ENCODE measurements at places on chromosomes 16 and 17. TPM values are rescaled to one million over a fixed set of nuclear protein-coding genes. Genes with fewer than 3 reads are reported as not detected.

GRCh38 chr17:49580055-49580721 lies 4.5 kb downstream of the NXPH3 start:
- H3K36me3 ChIP-seq = no peaks in the 10 kb centered on the region
- H3K27ac ChIP-seq = no peak overlapping the region
- H3K4me3 ChIP-seq = no peak overlapping the region
- H3K4me1 ChIP-seq = peaks cover 4% of the 10 kb centered on the region
- peaks cover 15% of the 10 kb centered on the region for H3K27me3 ChIP-seq

DNA sequence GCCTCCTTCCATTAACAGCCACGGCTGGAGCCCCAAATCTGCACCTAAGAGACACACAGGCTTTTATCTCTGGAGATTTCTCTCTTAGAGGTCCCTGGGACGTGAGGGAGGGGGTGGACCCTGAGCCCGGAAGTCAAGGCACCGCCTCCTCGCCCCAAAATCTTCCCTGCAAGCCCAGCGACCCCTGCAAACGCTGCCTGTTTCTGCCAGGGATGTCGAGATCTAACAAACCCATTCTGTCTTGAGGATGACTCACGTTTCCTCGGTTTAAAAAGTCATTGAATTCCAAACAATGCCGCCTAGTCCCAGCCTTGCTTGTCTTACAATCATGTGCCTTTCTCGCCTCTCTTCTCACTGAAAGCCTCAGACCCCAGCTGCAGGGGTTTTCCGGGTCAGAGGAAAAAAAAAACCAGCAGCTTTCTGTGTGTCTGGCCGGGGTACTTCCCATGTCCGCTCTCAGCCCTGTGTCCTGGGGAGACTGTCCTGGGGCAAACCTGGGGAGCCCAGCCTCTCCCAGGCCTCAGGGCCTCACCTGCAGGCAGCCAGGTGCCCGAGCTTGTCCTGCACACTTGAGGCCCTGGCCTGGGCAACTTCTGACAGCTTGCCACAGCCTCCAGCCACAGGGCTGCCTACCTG lies 15.4 kb downstream of the ARL2BP start:
- no peak overlapping the region for H3K4me3 ChIP-seq
- DNase-seq = peak; percentile 51
- peaks cover 17% of the 10 kb centered on the region for H3K4me1 ChIP-seq
- no peaks in the 10 kb centered on the region for H3K27me3 ChIP-seq

CASKIN1 gene
- total RNA-seq = 0.10 TPM

- no peaks in the 10 kb centered on the region for H3K4me1 ChIP-seq
- no peaks in the 10 kb centered on the region for H3K27me3 ChIP-seq
- no peak overlapping the region for H3K27ac ChIP-seq
- DNase-seq = no peak
These were observed 69.4 kb upstream of the SMIM36 start for GRCh38 chr17:55580596-55581133.

IGF2BP1 gene
- not detected for total RNA-seq

- no peaks in the 10 kb centered on the region for H3K27me3 ChIP-seq
- H3K27ac ChIP-seq = no peak overlapping the region
- no peaks in the 10 kb centered on the region for H3K4me1 ChIP-seq
- H3K4me3 ChIP-seq = no peak overlapping the region
- no peak for DNase-seq
These were observed 54.3 kb downstream of the MYH13 start for GRCh38 chr17:10318535-10318934.

DNA sequence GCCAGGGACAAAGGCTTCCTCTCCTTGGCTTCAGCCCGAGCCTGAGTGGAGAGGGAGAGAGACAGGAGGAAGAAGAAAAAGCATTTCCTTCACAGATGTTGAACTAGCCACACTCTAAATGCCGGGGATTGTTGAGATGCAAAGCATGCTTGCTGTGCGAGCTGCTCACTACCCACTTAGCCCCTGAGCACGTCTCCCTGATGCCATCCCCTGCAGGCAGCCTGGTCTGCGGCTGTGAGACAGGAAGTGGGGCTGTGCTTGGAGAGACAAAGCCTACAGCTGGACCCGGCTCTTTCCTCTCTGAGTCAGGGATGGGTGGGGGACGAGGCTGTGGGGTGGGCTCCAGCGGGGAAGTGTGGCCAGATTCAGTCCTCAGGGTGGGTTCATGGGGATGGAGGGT lies 13.7 kb downstream of the WNT9B start:
- H3K4me1 ChIP-seq = no peaks in the 10 kb centered on the region
- no peaks in the 10 kb centered on the region for H3K36me3 ChIP-seq
- no peaks in the 10 kb centered on the region for H3K27me3 ChIP-seq
- H3K4me3 ChIP-seq = no peak overlapping the region

DNA sequence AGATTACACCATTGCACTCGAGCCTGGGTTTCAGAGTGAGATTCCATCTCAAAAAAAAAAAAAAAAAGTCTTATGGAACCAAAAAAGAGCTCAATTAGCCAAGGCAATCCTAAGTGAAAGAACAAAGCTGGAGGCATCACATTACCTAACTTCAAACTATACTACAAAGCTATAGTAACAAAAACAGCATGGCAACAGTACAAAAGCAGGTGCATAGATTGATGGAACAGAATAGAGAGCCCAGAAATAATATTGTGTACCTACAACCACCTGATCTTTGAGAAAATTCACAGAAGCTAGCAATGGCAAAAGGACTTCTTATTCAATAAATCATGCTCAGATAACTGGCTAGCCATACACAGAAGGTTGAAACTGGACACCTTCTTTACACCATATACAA lies 24.7 kb upstream of the CCL2 start:
- no peak for DNase-seq
- no peak overlapping the region for H3K27ac ChIP-seq
- no peaks in the 10 kb centered on the region for H3K27me3 ChIP-seq
- no peaks in the 10 kb centered on the region for H3K36me3 ChIP-seq
- no peak overlapping the region for H3K4me3 ChIP-seq

GRCh38 chr17:80738020-80738808 lies 193.6 kb downstream of the RPTOR start:
- no peaks in the 10 kb centered on the region for H3K36me3 ChIP-seq
- H3K4me3 ChIP-seq = no peak overlapping the region
- H3K27me3 ChIP-seq = no peaks in the 10 kb centered on the region

GRCh38 chr16:4505356-4506147 lies 29.4 kb downstream of the HMOX2 start:
- peak; percentile 91 for DNase-seq
- peak overlapping the region; percentile 93 for H3K27ac ChIP-seq

- H3K27me3 ChIP-seq = no peaks in the 10 kb centered on the region
- H3K4me3 ChIP-seq = no peak overlapping the region
- DNase-seq = no peak
- H3K36me3 ChIP-seq = no peaks in the 10 kb centered on the region
- no peak overlapping the region for H3K27ac ChIP-seq
These were observed 57.6 kb downstream of the CDRT4 start for GRCh38 chr17:15409721-15410250.

DNA sequence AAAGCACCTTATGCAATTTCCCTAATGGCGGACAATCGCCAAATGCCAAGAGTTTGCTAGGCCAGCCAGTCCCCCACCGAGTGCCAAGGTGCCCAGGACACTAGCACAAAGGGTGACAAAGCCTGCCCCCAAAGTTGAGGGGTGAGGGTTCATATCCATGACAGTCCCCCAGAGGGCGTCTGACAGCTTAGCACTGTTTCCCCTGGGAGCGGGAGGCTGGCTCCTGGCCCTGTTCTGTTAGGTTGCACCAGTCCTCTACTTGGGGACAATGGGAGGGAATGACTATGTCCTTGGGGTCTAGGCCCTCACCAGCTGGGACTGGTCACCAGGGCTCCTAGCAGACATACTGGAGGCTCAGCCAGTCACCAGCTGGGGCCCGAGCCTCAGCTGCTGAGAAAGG lies 66.9 kb downstream of the MYO18A start:
- peaks cover 6% of the 10 kb centered on the region for H3K36me3 ChIP-seq
- no peak overlapping the region for H3K4me3 ChIP-seq
- no peak overlapping the region for H3K27ac ChIP-seq
- no peaks in the 10 kb centered on the region for H3K4me1 ChIP-seq
- no peak for DNase-seq

DNA sequence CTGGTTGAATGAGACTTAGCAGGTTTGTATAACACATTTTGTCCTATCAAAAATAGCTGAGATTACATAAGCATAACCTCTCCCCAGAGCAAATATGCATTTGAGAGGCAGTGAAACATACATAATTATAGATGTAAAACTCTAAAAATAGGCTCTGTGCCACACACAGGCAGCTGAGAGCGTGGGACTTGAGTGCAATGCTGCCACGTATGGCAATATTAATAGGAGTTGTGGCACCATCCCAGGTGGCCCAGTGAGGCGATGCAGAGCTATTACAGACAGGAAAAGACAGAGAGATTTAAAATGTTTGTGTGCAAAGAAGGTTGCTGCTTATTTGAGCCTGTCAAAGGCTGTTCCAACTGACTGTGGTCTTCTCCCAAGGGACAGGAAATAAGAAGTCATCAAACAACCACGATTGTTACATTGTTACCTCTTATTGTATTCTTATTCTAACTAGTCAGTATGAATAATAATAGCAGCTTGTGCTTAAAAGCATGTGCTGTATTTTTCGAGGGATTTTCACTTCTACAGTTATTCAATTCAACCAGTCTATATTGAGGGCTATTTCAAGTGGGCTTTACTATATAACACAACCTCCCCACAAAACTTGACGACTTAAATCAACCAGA lies 116.5 kb downstream of the SALL1 start:
- no peak for DNase-seq
- no peaks in the 10 kb centered on the region for H3K4me1 ChIP-seq
- H3K27ac ChIP-seq = no peak overlapping the region
- no peaks in the 10 kb centered on the region for H3K36me3 ChIP-seq
- no peaks in the 10 kb centered on the region for H3K27me3 ChIP-seq
- no peak overlapping the region for H3K4me3 ChIP-seq

MAF gene
- 6.4 TPM for total RNA-seq

XAF1 gene
- total RNA-seq = 36.3 TPM

DNA sequence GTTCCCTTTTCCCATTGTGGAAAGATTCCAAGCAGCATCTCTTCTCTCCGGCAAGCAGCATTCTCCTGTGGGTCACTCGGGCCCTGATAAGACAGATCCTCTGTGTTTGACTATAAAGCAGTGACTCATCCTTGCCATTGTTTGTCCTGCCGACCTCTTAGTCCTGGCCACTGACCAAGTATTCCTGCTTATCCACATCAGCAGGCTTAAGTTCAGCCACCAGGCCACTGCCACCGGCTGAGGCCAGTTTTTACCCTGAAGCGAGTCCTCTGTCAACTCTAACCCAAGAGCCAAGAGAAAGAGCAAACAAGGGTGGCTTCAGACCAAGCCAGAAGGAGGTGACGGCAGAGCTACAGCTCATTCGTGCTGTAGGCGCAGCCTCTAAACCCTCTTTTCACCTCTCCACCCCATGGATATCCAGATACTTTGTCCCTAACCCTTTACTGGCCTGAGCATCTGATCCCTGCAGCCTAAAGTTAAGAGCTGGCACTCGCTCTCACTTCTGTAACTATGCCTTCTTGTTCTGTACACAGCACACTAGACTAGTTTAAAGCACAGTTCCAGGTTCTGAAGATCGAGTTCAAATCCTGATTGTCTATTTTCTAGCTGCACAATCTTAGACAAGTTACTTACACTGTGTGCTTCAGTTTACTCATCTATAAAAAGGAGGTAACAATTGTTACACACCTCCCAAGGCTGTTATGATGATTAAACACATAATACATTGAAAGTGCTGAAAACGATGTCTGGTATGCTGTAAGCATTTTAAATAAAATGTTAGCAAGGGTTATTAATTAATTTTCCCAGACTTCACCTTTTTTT lies 31.0 kb downstream of the SOX9 start:
- H3K4me3 ChIP-seq = no peak overlapping the region
- H3K4me1 ChIP-seq = no peaks in the 10 kb centered on the region
- DNase-seq = no peak

DNA sequence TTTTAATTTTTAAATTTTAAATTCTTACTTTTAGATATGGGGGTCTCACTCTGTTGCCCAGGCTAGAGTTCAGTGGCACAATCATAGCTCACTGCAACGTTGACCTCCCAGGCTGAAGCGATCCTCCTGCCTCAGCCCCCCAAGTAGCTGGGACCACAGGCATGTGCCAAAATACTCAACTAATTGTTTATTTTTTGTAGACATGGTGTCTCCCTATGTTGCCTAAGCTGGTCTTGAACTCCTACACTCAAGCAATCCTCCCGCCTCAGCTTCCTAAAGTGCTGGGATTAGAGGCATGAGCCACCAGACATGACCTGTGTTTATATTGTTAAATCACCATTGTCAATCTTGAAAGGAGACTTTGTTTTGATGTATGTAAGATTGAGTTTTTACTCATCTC lies 332.2 kb downstream of the WWOX start:
- H3K4me1 ChIP-seq = no peaks in the 10 kb centered on the region
- no peak overlapping the region for H3K4me3 ChIP-seq
- H3K27me3 ChIP-seq = no peaks in the 10 kb centered on the region
- no peak overlapping the region for H3K27ac ChIP-seq
- no peak for DNase-seq

GRCh38 chr17:57045868-57046704 lies 39.0 kb upstream of the AKAP1 start:
- no peak overlapping the region for H3K4me3 ChIP-seq
- H3K4me1 ChIP-seq = peaks cover 9% of the 10 kb centered on the region
- peaks cover 7% of the 10 kb centered on the region for H3K27me3 ChIP-seq
- no peaks in the 10 kb centered on the region for H3K36me3 ChIP-seq

KRT34 gene
- not detected for total RNA-seq

DNA sequence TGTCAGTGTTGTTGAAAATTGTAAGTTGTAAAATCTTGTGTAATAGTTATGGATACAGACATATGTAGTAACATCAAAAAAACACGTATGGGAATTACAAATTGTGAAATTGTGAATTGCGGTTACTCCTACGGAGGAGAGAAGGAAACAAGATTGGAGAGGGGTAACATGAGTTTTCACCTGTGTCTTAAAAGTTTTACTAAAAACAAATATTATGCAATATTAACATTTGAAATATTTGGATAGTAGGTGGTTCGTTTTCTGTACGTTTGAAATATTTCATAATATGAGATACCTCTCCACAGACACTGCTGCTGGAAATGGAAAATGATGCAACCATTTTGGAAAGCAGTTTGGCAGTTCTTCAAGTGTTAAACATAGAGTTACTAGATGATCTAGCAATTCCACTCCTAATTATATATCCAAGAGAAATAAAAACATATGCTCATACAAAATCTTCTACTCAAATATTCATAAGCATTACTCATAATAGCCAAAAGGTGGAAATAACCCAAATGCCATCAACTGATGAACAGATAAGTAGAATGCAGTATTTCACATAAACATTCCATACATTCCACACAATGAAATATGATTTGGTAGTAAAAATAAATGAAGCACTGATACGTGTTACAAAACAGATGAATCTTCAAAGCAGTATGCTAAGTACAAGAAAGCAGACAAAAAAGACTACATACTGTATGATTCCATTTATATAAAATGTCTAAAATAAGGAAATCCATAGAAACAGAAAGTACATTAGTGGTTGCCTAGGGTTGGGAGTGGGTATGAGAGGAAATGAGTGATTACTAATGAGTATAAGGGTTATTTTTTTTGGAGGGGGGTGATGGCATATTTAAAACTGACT lies 40.7 kb upstream of the ABCA10 start:
- no peak overlapping the region for H3K4me3 ChIP-seq
- H3K27ac ChIP-seq = no peak overlapping the region
- DNase-seq = no peak
- no peaks in the 10 kb centered on the region for H3K4me1 ChIP-seq
- no peaks in the 10 kb centered on the region for H3K36me3 ChIP-seq
- H3K27me3 ChIP-seq = no peaks in the 10 kb centered on the region

Measured in naive thymus-derived CD4-positive, alpha-beta T cell (primary cell).